AG09319 (cell line): ENCODE measurements at places on chromosomes 12 and 14.
A peak's percentile ranks its signal among the peaks of the same experiment; 100 is the strongest.

DNA sequence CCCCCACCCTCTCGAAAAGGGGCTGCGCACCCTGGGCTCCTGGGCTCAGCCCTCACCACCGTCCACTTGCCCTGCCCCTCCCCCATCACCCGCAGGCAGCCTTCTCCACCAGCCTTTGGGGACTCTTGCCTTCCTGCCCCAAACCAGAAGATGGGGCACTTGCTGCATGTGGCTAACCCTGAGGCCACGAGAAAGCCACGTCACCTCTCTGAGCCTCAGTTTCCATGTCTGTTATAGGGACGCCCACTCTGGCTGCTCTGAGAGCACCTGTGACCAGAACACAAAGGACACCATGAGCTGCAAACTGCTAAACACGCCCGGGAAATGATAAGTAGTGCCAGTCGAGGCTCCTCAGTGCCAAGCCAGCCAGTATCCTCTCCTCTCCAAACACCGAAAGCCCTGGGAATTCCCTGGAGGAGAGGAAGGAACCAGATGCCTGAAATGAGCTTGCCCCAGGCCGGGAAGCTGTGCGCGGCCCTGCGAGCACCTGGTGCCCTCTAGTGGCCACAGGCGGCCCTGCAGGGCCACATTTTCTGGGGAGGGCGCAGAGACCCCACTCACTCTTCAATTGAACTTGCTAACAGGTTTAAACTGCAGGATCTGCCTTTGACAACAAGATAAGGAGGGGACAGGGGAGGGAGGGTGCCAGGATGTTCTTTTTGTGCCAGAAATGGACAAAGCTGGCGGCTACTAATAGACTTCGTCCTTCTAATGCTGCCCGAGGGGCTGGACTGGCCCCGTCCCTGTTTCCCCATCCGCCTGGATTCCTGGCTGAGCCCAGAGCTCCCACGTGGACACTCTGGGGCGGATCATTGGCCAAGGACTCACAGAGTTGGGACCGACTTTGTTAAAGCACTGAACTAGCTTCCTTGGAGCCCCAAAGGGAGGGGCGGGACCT lies 10.2 kb upstream of the SERPINA9 start:
- peak; percentile 18 for DNase-seq

DNA sequence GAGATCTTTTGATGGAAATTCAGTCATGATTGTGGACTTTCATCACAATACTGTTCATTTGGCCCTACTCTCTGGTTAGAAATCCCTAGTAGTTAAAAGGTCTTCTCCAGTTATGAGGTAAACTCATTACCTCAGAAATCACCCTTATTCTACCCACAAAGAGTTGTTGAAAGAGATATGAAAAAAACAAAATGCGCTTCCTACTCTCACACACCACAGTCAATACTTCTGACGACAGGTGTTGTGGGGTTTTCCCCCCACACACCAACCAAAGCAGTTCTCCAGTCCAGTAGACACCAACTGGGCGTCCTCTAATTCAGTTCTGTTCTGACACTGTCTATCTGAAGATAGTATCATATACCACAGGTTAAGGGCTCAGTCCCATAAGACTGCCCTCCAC lies 54.9 kb downstream of the TRMT5 start:
- DNase-seq, result no peak

DNA sequence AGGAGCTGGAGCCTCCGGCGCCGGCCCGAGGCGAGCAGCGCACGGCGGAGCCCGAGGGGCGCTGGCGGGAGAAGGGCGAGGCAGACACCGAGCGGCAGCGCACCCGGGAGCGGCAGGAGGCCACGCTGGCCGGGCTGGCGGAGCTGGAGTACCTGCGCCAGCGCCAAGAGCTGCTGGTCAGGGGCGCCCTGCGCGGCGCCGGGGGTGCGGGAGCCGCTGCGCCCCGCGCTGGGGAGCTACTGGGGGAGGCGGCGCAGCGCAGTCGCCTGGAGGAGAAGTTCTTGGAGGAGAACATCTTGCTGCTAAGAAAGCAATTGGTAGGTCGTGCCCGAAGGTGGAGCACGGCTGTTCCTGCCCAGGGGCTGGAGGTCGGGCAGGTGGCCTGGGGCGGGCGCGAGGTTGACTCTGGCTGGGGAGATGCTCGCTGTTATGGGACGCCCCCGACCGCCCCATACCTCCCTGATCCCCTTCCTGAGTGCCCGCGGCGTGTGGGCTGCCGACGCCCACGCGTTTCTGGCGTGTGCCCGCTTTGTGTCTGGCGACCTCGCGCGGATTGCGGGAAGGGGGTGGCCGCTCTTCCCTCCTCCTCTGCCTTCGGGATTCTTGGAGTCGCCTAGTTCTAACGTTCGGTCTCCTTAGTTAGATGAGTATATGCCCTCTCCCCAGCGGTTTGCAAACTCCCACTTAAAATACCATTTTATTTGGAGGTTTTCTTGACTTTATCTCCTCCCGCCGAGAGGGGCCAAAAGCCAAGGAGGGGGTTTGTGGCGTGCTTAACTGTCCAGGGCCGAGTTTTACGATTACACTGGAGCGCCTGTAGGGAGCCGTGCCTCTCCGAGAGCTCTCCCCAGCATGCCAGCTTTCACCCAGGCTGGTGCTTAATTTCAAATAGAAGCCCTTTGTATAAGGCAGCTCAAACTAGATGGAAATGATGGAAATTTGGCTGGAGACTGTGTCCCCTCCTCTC lies 752 bp downstream of the DACT1 start:
- DNase-seq, result no peak

DNA sequence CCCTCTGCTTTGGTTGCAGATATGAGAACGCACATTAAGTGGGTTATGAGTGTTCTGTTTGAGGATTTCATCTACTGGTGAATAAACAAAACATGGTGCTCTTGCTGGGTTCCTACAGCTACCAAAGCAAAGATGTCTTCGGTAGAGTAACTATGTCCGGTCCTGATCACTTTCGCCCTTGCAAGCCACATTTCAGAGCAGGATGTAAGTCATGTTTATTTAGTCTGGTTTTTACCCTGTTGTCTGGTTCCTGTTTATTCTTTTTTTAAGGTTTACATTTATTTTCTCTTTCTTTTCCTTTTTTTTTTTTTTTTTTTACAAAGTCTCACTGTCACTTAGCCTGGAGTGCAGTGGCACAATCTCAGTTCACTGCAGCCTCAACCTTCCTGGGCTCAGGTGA lies 99.2 kb downstream of the VEZT start:
- DNase-seq, result no peak

DNA sequence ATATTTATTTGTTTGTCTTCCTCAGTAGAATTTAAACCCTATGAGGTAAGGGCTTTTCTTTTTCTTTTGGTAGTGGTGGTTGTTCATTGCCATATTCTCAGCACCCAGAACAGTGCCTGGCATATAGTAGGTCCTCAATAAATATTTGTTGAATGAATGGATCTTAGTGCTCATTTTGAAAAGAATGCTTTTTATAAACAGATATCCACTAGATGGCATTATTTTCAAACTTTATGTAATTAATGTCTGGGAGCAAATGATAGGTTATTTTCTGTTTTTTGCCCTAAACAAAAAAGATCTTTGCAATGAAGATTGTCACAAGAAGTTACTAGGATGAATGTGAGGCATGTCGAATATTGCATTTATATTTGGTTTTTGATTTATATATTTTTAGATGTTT lies 64.1 kb downstream of the RAD51B start:
- no peak for DNase-seq

DNA sequence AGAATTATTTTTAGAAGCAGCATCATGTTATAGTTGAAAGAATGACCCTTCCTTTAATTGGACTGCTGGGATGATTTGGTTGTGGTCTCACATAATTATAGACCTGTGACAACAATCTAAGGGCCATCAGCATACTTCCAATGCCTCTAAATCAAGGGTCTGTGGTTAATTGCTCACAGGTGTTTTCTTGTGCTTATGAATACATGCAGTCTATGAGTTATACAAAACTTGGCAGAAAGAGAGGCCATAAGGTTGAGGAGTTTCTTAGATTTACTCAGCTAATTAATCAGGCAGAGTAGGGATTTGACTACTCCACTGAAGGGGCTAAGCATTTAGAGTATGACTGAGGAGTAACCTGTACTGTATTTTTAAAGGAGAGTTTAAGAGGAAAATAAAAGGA lies 37.0 kb upstream of the FRMD6 start:
- peak; percentile 59 for DNase-seq

DNA sequence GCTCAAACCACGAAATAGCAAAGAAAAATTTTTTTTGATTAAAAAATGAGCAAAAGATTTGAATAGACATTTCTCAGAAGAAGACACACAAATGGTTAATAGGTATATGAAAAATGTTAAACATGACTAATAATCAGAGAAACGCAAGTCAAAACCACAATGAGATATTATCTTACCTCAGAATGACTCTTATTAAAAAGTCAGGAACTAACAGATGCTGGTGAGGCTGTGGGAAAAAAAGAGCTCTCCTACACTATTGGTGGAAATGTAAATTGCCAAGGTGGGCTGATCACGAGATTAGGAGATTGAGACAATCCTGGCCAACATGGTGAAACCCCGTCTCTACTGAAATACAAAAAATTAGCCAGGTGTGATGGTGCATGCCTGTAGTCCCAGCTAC lies 315.5 kb upstream of the FLRT2 start:
- no peak for DNase-seq

DNA sequence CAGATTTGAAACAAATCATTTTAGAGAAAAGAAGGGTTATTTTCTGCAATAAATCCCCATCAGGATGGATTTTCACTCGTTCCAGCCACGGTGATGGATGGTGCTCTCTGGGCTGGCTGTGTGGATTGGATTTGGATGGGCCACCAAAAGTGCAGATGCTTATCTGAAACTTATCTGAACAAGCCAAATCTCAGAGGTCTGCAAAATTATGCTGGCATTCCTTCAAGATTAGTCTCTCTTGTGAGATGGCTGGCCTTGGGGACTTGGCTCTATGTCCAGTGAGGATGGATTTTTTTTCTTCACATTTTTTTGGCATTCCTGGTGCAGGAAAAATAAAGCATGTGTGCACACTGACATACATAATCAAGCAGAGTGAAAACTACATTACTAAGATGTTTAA lies 341.9 kb downstream of the GXYLT1 start:
- DNase-seq, result no peak

GRCh38 chr14:72075649-72076334 lies 143.6 kb downstream of the RGS6 start:
- DNase-seq, result no peak

DNA sequence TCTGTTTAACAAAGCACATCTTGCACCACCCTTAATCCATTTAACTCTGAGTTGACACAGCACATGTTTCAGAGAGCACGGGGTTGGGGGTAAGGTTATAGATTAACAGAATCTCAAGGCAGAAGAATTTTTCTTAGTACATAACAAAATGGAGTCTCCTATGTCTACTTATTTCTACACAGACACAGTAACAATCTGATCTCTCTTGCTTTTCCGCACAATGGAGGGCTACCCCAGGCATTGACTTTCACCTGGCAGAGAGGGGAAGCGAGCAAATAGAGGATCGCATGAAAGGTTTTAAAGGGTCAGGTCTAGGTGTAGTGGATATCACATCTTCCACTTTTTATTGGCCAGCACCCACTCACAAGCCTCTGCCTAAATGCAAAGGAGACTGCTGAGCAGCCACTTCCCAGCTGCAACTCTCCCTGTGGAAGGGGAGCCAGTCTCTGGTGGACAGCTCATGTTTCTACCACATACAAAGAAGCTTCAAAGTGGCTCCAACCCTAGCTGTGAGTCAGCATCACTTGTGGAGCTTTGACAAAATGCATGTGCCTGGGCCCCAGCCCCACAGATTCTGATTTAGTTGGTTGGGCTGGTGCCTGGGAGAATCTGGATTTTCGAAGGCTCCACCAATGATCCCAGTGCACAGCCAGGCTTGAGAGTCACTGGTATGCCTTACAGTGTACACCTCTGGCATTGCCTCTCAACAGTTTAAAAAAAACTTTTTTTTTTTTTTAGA lies 7.2 kb upstream of the FNTB start:
- no peak for DNase-seq

- DNase-seq, result no peak
Measured at GRCh38 chr14:31297701-31298344, 90.2 kb upstream of the HECTD1 start.

DNA sequence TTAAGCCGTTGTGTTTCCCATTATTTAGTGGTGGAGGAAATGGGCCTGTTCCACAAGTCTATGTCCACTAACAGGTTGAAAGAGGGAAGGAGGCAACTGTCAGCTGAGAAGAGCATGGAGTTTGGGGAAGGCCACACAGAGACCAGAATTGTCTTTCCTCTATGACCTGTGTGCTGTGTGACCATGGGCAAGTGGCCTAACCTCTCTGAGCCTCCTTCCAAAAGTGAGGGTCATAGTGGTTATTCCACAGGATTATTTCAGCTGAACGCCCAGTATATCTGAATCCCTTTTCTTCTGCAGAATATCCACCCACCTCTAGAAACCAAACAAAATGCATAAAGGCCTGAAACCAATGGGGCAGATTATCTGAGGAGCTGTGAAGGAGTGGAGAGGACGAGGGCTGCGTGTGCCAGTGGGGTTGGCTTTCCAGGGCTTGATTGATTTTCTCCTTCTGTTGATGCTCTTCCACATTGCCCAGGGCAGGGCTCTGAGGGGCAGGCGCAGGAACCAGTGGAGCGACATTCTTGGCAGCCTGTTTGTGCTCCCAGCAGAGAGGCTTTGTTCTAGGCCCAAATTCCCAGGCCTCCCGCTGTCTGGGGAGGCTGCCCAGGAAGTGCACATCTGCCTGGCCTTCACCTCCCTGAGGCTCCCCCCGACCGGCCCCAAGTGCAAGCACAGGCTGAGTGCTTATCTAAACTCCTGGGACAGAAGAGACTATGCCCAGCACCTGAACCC lies 452.7 kb downstream of the BCL11B start:
- DNase-seq, result no peak

- no peak for DNase-seq
Measured at GRCh38 chr14:89848165-89848564, 106.4 kb downstream of the EFCAB11 start.

GRCh38 chr14:88505621-88506020 lies 49.2 kb downstream of the PTPN21 start:
- DNase-seq, result no peak

GRCh38 chr12:107243341-107243740 lies 150.0 kb upstream of the CRY1 start:
- no peak for DNase-seq

- no peak for DNase-seq
Measured at GRCh38 chr12:65741656-65742017, 82.6 kb upstream of the HMGA2 start.

DNA sequence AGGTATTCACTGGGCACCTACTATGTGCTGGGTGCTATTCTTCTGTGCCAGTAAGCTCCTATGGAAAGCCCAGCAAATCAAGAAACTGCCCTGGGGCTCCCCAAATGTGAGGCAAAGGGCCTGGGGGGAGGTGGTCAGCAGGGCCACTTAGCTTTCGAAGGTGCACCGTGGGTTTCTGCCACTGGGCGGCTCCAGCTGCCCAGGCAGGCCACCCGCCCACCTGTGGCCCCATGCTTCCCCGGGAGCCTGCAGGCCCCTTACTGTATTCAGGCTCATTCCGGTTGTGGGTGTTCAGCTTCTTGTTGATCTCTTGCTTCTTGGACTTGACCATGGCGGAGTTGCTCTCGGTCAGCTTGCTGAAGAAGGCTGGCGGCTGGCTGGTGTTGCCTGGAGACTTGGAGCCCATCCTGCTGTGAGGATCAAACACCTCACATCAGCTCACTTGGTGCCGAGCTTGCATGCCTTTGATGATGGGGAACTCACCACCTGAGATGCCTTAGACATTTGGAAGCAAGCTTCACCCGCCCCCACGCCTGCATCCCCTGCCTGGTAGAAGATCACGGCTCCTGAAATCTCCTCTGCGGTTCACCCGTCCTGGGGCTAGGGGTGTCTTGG lies 37.3 kb downstream of the RFLNA start:
- DNase-seq, result no peak

- no peak for DNase-seq
Measured at GRCh38 chr14:90651271-90651804, 164.9 kb downstream of the TTC7B start.

GRCh38 chr12:46470975-46471374 lies 98.4 kb upstream of the SLC38A2 start:
- DNase-seq, result no peak

GRCh38 chr12:6850796-6851152 lies 312 bp downstream of the CDCA3 start:
- no peak for DNase-seq
